OCI-LY7 (cell line): ENCODE measurements at places on chromosomes 5 and 9.

GRCh38 chr5:58946230-58946629 is 363.4 kb downstream of the RAB3C start:
- DNase-seq, result no peak

DNA sequence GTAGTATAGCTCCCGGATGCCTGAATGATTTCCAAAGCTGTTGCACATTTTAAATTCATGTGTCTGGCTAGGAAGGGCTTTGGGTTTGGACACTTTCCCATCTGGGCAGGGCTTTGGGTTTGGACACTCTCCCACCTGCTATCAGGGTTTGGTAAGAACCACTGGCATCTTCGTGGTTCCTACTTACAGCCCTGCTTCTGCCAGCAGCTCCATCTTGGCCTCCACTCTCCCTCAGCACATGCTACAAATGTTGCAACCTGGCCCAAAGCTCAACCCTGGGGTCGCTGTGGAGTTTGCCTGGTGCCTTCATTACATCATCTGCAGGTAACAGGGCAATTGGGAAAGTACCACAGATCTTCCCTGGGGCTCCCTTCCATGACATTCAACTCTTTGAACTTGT is 3.5 kb downstream of the TMCO6 start:
- DNase-seq, result no peak

GRCh38 chr5:153654504-153655200 is 164.2 kb downstream of the GRIA1 start:
- no peak for DNase-seq

DNA sequence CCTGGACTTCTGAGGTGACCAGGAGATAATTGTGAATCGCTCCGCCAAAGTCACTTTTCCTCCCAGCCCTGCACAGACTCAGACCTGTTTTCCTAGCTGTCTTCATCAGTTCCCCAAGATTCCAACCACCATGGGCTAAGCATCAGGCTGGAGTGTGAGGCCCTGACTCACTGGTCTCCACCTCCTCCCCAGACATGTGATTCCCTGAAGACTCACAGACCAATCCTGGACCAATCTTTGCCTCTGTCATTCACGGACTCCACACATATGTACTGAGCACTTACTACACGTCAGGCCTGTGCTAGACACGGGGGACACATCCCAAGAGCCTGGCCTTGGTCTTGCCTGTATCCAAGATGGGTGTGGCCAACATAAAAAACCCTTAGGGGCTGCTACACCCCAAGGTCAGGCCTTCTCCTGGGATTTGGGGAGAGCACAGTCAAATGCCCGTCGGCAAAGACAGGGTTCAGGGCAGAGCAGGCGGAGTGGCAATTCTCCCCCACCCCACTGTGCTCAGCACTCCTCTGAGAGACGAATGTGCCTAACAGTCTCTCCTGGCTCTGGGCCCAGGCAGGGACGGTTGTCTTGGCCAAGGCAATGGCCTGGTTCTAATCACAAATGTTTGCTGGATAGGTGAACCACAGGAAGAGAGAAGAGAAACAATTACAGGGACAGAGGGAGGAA is 11.9 kb downstream of the EEIG1 start:
- no peak for DNase-seq

- peak; percentile 56 for DNase-seq
These were observed 21.5 kb upstream of the ARHGAP26 start for GRCh38 chr5:142748568-142749249.

DNA sequence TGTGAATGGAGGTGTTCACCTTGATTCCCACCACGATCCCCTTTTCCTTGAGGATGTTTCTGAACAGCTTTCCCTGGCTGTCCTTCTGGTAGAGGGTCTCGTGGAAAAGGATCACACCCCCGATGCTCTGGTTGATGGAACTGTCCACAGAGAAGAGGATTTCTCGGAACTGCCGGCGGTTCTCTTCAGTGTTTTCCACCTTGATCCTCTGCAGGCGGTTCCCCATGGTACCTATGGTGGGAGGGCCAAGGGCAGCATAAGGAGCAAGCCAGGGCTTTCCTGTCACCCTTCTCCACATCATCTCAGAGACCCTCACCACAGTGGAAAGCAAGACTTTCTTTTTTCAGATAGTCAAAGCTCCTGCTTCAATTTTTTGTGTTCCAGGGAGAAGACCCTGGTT is 5.8 kb downstream of the ALDOB start:
- DNase-seq, result no peak

GRCh38 chr9:81389569-81389993 is 299.8 kb downstream of the TLE1 start:
- no peak for DNase-seq
